ENCODE measurements at places on chromosomes 1 and 21.

DNA sequence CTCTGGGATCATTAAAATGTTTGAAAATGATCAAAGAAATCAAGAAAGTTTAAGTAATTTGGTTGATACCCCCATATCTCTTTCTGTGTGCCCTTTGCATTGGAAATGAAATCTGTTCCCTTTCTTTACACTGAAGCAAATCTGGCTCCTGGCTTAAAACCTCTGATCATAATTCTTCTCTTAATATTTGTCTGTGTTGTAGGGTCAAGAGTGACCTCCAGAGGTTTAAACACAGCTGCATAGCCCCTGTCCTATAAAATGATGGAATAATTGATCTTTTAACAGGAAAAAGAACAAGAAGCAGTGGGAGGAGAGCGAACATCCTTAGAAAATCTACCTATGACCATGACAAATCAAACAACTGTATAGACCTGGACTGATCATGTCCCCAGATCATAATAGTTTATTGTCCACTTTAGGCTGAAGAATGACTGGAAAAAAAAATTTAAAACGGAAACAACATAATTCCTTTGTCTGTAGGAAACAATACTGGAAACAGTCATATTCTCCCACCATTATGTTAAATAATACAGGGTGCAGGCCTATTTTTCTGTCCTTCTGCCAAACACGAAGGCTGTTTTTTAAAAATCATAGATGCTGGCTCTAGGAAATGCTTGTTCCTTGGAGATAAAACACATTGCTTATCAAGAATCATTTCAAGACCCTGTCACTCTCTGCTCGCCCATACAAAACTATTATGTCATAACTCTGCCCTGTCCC, 184.3 kb downstream of the NEGR1 start:
- DNase-seq, result no peak

- no peak for DNase-seq
These were observed 64.7 kb downstream of the SCCPDH start for GRCh38 chr1:246788895-246789338.

- no peak for DNase-seq
These were observed 109.6 kb downstream of the TBX19 start for GRCh38 chr1:168390271-168390670.

DNA sequence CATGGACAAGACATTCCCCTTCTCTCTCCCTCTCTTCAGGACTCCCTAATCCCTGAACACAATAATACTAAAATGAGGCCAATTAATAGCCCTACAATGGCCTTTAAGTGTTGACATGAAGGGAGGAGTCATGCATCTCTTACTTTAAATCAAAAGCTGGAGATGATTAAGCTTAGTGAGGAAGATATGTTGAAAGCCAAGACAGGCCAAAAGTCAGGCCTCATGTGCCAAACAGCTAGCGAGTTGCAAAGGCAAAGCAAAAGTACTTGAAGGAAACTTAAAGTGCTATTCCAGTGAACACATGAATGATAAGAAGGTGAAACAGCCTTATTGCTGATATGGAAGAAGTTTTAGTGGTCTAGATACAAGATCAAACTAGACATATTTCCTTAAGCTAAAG, 49.5 kb upstream of the CD46 start:
- DNase-seq, result no peak

DNA sequence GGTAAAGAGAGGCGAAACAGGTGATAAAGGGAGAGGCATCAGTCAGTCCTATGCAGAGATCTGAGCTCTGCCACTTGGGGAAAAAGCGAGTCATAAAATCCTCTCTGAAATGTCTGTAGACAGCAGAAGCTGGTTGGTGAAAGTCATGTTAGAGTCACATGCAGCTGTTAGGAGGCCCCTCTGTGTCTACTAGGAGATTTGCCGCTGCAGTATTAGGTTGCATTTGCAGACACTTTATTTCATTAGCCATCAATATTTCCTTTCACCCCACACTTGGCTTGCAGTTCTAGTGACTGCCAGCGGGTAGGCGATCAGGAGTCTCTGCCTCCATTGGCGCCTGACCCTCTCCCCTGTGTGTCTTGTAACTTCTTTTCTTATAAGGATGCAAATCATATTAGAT, 16.2 kb downstream of the ATP1A4 start:
- no peak for DNase-seq

- DNase-seq, result no peak
These were observed 387.5 kb downstream of the USP25 start for GRCh38 chr21:16117331-16117730.

- DNase-seq, result no peak
These were observed 475.3 kb upstream of the ADGRL2 start for GRCh38 chr1:81325397-81325796.

DNA sequence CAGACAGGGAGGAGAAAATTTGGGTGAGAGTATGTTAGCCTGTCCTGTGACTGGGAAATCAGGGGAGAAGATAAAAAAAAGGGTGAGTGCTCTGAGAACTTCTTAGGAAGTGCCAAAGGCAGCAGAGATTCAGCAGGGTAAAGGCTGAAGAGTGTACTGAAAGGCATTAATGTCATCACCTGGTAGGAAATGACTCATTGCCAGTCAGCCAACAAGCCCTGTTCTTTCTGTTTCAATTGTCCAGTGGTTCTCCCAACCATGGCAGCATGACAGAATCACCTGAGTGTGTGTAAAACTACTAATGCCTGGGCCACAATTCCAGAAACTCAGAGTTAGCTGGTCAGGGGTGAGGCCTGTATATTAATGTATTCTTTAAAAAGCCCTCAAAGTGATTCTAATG, 83.5 kb downstream of the INTS7 start:
- DNase-seq, result no peak

- no peak for DNase-seq
These were observed 54.0 kb upstream of the LRP8 start for GRCh38 chr1:53381790-53382401.

DNA sequence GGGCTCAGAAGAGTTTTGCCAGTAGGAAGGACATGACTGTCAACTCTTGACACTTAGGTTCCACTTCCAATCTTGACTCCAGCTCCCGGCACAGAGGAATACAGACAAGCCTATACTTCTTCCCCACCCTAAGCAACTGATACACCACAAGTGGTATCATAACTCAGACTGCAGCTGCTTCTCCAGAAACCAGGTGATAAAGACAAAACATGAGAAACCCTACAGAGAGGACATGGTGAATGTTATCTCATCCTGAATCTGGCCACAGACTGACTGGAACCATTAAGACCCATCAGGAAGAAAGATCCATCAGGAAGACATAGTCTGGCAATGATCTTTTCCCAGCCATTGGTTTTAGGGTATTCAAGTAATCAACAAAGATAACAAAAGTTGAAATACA, 13.8 kb downstream of the PAXBP1 start:
- no peak for DNase-seq

DNA sequence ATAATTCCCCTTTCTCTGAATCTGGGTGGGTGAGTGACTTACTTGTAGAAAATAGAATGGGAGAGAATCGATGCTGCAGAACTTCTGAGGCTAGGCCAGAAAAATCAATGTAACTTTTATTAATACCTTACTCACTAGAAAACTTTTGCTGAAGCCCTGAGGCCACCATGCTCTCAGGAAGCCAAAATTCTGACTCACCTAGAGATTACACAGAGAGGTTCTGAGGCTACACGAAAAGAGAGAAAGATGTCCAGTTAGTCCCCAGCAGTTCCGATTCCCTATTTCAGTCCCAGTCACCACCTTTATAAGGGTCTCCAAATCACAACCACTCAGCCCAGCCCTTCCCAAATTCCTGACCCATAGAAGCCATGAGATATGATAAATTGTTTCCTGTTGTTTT, 135.2 kb downstream of the NTPCR start:
- no peak for DNase-seq

- DNase-seq, result no peak
These were observed 272.7 kb downstream of the FOXD2 start for GRCh38 chr1:47710329-47711071.

DNA sequence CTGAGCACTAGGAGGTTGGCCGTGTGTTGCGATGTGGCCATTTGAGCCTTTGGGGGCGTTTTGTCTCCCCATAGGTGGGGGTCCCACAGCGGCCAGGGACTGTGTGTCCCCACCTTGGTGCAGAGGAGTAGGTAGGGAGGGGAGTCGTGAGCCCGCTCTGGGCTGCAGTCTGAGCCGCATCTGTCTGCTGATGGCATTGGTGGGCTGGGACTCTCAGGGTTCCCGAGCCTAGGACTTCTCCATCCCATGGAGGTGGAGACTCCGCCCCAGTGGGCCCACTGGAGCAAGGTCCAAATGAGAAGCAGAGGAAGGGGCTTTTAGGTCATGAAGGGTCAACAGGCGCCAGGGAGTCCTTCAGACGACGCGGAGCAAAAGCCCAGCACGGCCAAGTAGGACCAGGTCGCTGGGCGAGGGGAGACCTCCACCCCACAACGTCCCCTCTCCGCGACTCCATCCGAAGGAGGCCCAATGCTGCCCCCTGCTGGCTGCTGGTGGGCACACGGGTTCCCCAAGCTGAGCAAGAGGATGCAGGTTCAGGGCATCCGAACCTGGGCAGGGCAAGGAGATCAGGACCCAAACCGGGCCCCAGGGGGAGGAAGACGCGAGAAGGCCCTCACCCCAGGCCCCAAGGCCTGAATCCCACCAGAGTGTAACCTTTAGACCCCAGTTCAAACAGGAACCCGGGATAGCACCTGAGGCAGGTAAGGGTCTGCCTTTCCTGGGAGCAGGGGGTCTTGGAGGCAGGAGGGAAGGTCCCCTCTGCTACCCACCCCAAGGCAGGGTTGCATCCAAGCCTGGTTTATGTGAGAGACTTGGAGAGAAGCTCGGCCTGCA, 14.9 kb downstream of the TTC34 start:
- DNase-seq, result no peak

DNA sequence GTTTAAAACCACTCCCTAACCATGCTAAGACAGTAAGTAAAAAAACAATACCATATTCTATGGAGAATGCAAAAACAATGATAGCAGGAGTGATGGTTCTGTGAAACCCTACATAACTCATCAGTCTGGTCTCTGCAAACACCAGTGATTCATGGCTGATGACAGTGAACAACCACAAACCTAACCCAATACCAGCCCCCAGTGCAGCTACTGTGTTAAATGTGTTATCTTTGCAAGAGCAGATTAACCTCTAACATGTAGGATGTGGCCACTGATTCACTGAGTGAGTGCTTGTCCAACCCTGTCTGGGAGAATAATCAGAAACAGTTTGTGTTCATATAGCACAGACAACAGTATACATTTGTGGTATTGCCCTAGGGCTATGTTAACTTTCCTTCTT, 100.2 kb upstream of the COG2 start:
- DNase-seq, result no peak

DNA sequence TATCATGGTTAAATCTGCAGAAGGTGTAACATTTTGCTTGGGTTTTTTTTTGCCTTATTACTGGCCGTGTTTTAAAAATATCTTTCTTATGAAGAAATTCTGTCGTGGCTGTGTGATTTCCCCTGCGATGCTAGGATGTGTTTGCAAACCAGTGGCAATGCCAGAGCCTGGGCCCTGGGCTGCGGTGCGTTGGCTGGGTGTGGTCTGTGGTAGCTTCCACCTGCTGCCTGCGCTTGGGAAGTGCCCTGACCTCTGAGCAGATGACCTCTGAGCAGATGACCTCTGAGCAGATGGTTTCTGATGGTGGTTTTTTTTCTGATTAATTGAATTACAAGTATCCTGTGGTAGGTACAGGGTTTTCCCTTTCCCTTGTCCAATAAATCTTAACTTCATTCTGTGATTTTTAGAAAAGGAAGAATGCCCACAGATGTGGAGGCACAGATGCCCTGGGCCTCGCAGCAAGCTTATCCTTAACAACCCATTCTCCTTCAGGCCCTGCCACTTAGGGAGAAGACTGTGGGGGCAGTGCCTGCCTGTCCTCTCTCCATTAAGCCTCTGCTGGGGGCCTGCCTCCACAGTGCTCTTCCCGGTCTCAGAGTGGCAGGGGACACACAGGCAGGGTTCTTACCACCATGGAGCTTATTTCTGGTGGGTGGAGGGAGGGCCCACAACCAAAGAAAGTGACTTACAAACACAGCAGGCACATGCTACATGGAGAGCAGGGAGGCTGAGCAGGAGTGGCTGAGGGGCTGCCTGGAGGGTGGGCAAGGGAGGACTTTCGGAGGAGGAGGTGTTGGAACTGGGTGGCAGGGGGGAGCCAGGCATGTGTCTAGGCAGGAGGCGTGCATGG, 81.7 kb downstream of the PCBP3 start:
- DNase-seq, result no peak

DNA sequence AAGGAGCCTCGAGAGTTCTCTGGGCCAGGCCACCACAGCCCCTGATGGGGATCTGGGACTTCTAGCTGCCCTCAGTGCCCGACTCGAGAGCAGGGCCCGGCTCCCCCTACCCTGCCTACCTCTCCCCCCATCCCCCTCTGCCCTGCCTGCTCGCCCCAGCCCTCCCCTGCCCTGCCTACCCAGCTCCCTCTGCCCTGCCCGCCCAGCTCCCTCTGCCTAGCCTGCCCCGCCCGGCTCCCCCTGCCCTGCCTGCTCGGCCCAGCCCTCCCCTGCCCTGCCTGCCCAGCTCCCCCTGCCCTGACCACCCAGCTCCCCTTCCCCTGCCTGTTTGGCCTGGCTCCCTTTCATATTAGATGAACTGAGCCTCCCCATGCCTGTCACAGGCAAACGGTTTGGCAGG, 117.4 kb upstream of the TMEM51 start:
- no peak for DNase-seq

GRCh38 chr1:70441392-70442035, 30.4 kb downstream of the CTH start:
- no peak for DNase-seq
